ENCODE measurements at places on chromosomes 1 and 21.

GRCh38 chr1:7984811-7985210 is 23.3 kb downstream of the PARK7 start:
- DNase-seq = no peak

GRCh38 chr1:243507001-243507671 is 251.3 kb downstream of the SDCCAG8 start:
- peak; percentile 20 for DNase-seq

- no peak for DNase-seq
These were observed 24.6 kb downstream of the RSBN1 start for GRCh38 chr1:113787663-113788062.

- DNase-seq = no peak
These were observed 93.9 kb downstream of the KCNJ15 start for GRCh38 chr21:38350684-38351083.

- peak; percentile 29 for DNase-seq
These were observed 575 bp downstream of the TRIM67 start for GRCh38 chr1:231162297-231162969.

GRCh38 chr1:147560765-147561471 is 19.6 kb downstream of the BCL9 start:
- DNase-seq = no peak

- peak; percentile 50 for DNase-seq
These were observed 2.1 kb downstream of the SIPA1L2 start for GRCh38 chr1:232627645-232628334.

DNA sequence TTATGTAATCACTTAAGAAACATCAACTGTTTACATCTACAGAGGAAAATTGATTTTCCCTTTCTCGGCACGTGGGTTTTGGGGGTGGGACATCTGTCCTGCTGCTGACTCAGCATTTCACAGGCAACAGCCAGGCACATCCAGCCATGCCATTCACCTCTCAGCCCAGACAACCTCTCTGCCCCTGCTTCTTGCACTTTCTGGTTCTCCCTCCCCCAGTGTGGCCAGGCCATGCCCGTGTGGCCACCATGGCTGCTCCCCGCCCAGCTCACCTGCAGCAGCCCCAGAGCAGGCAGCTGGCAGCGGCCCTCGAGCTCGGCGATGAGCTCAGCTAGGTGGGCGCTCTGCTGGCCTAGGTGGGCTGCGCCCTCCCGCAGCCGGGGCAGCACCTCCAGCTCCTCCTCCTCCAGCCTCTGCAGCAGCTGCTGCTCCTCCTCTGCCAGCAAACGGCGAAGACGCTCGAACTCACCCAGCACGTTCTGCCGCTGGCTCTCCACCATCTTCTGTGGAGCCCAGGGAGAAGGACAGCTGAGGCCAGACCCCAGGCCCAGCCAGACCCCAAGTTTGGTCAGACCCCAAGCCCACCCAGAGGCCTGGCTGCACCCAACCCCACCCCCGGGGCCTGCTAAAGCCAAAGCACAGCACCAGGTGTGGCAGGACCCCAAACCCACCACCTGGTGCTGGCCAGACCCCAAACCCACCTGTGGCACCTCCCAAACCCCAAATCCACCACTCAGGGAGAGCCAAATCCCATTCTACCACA is 5.8 kb downstream of the TRIM11 start:
- DNase-seq = no peak

- DNase-seq = no peak
These were observed 23.3 kb downstream of the MR1 start for GRCh38 chr1:181057079-181057478.

GRCh38 chr1:204357551-204358490 is 1.9 kb downstream of the PLEKHA6 start:
- no peak for DNase-seq

DNA sequence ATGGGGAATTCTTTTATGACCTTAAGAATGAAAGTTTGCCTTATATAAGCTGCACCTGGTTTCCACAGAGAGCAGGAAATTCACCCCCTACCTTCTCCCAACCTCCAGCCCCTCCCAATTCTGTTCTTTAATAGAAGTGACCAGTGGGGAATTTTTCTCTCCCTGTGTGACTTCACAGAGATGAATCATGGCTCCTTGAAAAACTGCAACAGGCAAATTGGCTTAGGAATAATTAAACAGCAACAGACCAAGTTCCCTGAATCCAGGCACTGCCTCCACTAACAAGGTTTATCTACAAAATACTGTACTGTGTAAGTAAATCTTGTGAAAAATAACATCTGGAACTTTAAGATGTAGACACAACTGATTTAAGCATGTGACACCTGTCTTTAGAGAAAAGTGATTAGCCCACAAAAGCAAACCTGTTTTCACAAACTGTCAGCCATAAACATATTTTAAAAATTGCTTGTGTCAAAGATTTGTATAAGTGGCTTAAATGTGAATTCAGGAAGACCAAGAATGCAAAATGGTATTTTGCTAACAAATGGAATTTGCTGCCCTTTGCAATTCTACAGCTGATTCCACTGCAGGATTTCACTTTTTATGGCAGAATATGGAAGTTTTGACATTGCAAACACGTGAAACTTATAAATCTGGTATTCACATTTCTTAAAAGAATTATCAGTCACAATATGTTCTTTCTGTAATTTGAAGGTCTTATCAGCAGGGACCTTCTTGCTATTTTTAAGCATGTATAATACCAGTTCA is 54.0 kb downstream of the ALG14 start:
- no peak for DNase-seq

GRCh38 chr1:208616776-208617175 is 372.6 kb upstream of the PLXNA2 start:
- DNase-seq = no peak

GRCh38 chr1:155210314-155211104 is 2.0 kb downstream of the MTX1 start:
- DNase-seq = no peak

DNA sequence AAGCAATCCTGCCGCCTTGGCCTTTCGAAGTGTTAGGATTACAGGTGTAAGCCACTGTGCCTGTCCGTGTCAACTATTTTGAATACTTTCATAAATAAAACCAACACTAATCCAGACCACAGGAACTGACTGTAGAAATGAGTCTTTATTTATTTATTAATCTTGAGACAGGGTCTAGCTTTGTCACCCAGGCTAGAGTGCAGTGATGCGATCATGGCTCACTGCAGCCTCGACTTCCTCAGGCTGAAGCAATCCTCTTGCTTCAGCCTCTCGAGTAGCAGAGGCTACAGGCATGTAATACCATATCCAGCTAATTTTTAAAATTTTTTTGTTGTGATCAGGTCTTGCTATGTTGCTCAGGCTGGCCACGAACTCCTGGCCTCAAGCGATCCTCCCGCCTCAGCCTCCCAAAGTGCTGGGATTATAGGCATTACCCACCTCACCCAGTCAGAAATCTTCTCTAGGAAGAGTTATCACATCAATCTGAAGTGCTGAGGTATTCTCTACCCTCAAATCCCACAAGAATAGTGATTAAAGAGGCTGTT is 21.7 kb upstream of the CPLANE2 start:
- no peak for DNase-seq

- peak; percentile 28 for DNase-seq
These were observed 39.9 kb downstream of the F5 start for GRCh38 chr1:169546087-169546995.

DNA sequence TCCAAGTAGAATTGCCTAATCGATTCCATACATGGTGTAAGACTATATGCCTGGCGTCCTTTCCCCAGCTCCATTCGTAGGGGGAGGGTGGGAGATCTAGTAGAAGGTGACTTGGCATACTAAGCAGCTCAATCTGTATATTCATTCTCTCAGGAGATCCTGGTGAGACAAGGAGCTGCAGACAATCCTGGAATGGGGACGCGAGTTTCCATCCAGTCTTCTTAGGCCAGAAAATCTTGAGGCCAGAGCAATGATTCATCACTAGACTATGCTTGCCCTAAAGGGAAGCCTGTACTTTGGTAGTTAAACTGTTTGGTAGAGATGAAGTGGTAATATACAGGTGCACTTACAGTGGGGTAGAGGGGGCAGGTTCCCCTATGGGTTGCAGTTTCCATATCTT is 468.7 kb downstream of the ADGRL2 start:
- DNase-seq = no peak

DNA sequence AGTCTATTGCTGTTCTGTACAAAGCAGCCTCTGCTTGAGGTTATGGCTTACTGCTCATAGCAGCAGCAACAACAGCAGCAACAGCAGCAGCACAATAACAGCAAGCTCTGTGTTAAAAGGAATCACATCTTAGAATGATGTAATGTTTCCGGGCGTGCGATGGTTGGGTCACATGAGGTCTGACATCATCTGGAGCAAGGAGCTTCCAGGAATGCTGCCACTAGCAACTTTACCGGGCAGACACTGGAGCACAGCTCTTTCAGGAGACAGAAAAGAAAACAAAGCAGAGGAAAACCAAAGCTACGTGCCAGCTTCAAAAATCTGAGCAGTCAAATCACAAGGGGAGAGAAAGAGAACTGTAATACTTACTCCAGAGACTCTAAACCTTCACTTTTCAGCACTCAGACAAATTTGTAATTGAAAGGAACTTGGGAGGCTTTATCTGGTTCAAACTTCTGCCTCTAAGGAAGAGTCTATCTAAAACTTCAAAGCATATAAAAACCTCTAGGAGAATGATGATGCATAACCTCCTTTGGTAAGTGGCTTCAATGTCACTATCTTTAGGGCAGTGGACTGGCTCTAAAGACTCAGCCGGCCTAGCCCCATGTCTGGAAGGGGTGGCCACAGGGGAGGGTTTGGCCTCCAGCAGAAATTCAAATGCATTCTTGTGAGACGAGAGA is 28.3 kb upstream of the RAB3GAP2 start:
- DNase-seq = peak; percentile 48

- DNase-seq = no peak
These were observed 77.3 kb upstream of the AKT3 start for GRCh38 chr1:243927381-243927780.

GRCh38 chr1:179230251-179230650 is 774 bp upstream of the ABL2 start:
- no peak for DNase-seq

DNA sequence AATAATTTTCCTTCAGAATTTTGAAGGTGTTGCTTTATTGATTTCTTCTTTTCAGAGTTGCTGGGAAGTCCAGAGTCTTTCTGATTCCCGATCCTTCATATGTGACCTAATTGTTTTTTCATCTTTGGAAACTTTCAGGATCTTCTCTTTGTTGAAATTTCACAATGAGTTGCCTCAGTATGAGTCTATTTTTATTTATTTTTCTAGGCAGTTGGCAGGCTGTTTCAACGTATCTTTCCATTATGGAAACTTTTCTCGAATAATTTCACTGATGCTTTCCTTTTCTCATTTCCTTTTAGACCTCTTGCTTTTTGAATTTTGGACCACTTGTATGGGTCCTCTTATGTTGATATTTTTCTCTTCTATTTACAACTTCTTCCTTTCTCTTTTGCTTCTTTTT is 354.3 kb downstream of the TGFB2 start:
- DNase-seq = no peak

- DNase-seq = no peak
These were observed 28.3 kb downstream of the TLCD4 start for GRCh38 chr1:95145493-95145892.

DNA sequence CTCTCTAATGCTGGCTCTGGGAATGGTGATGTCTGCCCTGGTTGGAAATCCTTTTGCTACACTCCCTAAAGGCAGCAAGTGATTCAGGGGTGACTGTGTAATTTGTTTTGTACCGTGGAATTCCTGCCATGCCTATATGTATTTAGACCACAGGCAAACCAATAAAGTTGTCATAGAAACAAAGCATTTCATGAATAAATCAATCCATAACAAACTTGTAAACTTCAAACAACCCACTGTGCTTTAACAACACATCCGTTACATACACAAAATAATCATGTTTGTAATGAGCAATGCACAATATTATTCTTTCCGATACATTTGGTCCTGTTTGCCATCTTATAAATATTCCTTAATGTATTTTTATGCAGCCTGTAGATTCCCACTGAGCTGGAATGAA is 330.3 kb upstream of the SNX7 start:
- DNase-seq = no peak

- no peak for DNase-seq
These were observed 107.6 kb downstream of the ETS2 start for GRCh38 chr21:38913120-38913892.

DNA sequence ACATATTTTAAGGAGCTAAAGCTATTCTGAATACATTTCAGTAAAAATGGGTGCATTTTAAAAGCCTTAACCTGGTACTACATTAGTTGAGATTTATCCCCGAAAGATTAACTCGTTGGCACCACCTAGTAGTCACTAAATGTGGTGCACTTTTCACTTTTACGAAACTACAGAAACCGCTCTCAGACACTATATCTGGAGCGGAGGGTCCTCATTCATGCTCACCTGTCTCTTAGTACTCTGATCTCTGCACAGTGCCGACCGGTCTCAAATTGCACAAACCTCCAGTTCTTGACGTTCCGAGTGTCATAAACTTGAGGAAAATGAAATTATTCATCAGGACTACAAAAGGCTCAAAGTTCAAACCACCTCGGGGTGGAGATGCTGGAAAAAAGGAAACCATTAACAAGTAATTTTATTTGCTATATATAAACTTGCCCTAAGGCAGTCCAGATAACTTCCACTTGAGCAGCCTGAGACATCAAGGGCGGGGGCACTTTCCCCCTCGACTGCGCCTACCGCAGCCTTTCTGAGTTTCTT is 722 bp downstream of the LZIC start:
- DNase-seq = peak; percentile 5

DNA sequence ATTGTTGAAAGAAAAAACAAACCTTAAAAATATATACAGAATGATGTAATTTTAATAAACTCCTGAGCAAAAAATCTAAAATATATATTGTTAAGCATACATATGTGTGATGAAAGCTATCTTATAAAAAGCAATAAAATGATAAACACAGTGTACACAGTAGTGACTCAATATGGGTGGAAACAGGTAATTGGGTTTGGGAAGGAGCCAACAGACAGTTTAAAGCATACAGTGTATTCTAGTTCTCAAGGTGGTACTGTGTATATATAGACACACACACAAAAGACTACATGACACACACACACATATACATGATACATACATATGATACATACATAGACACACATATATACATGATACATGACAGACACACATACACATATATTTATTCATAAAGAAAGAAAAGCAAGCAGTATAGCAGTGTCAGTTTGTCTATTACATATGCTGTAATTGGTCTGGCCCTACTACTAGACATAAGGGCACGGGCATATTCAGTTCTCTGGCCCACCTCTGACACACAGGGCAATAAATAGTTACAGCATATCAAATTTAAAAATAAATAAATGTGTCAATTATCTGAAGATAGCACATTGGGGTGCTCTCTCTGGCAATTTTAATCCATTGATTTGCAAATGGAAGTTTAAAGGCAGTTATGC is 330.2 kb downstream of the S1PR1 start:
- DNase-seq = no peak

GRCh38 chr1:9150582-9151327 is 21.9 kb upstream of the GPR157 start:
- peak; percentile 29 for DNase-seq

- peak; percentile 9 for DNase-seq
These were observed 498.9 kb downstream of the ADGRL2 start for GRCh38 chr1:82299656-82300055.

All from hippocampal formation (tissue), 2 donors.